ENCODE measurements at places on chromosomes 2 and 18.
A peak's percentile ranks its signal among the peaks of the same experiment; 100 is the strongest.

DNA sequence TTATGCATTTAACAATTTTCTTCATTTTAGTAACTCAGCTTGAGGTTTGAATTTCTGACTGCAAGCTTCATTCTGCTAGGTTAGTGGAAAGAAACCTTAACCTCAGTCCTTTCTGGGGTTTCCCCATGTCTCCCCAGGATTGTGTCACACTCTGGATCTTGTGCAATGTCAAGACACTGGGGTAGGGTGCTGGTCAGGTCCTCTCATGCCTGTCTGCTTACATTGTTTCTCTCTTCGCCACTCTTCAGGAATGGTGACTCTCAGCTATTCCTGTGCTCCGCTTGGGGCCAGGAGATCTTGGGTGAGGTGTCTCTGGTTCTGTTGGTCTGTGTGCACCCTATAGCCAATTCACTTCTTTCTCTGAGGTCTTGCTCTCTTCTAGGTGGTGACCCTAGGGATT is 23.9 kb downstream of the CTLA4 start:
- 0 out of 2 replicates have a peak, but pooled peaks cover 4% of the 10 kb centered on the region for H3K4me1 ChIP-seq
- peaks cover 7% of the 10 kb centered on the region for H3K27me3 ChIP-seq
- peak; percentile 2 for DNase-seq
- no peak overlapping the region for H3K4me3 ChIP-seq
- no peak overlapping the region for H3K27ac ChIP-seq

DNA sequence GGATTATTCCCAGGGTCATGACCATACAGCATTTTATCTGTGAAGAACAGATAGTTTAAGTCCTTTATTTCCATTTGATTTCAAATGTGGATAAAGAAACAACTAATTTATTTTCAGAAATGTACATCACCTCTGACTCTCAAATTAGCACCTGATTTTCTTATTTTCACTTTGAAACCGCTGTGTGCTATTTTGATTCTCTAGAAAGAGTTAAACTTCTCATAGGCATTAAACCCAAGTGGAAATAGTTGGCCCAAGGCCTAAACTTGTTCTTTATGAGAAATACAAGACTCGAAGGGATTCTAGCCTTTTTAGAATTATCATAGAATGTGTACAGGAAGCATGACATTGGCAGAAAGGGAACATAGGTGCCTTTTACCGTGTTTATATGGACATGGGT is 41.5 kb upstream of the LTBP1 start:
- no peak overlapping the region for H3K4me3 ChIP-seq
- no peak for DNase-seq
- H3K4me1 ChIP-seq = peaks cover 12% of the 10 kb centered on the region
- H3K36me3 ChIP-seq = no peaks in the 10 kb centered on the region
- no peak overlapping the region for H3K27ac ChIP-seq
- peaks cover 11% of the 10 kb centered on the region for H3K27me3 ChIP-seq

DNA sequence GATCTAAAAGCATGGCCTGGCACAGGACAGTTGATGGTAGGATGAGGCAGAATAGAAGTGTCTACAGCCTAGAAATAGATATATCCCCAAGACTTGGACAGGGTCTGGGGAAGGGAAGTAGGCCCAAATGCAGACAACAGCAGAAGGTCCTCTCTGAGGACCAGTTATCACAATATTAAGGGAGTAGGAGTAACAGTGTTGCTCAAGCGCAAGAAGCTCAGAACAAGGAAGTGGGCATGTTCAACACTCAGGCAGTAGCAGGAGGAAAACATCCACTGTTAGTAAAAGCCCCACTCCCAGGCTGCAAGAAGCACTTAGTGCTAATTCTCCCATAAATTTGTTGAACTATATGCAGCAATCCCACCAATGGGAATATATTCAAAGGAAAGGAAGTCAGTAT is 314.7 kb downstream of the METTL4 start:
- H3K4me3 ChIP-seq = no peak overlapping the region
- H3K27me3 ChIP-seq = no peaks in the 10 kb centered on the region
- no peak for DNase-seq
- H3K4me1 ChIP-seq = peaks cover 24% of the 10 kb centered on the region
- no peak overlapping the region for H3K27ac ChIP-seq
- H3K36me3 ChIP-seq = no peaks in the 10 kb centered on the region

DNA sequence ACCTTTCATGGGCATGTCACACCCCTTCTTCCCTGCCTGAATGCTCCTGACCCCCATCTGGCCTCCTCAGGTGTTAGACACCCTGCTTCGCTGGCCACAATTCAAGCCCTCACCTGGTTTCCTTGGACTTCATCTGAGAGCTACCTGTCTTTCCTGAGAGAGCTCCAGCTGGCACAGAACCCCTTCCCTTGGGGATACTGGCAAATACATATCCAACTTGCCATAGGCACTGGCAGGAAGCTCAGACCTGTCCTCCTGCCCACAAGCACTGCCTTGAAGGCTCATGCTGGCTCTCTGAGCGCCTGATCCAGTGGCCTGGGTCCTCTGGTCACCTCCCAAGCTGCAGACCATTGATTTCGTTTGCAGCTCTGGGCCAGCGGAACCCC is 74.1 kb upstream of the MAP4K3 start:
- H3K27me3 ChIP-seq = no peaks in the 10 kb centered on the region
- H3K4me1 ChIP-seq = peaks cover 82% of the 10 kb centered on the region
- no peak overlapping the region for H3K4me3 ChIP-seq
- no peak for DNase-seq

DNA sequence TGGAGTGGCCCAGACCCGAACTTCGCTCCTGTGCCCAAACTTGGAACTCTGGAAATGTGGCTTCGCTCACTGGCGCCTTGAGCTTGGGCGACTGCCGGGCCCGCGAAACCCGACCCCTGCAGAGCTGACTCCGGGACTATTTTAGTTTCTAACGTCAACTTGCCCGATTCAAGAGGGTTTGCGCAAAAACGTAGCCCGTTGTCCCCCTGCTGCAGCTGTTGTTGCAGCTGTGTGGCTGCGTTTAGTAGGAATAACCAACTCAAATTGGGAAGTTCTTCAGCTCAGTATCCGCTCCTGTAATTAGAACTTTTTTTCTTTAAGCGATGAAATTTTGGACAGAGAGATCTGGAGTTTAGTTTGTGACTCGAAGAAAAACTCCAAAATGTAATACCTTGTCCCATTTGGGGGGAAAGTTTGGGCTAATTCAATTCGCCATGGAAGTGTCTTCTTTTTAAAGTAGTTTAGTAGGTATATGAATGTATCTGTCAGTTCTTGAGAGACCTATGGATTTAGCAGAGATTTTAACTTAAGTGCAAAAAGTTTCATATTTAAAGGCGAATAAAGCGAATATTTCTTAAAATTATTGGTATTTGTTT is 559 bp downstream of the MYL12A start:
- peak overlapping the region; percentile 99 for H3K27ac ChIP-seq
- H3K4me1 ChIP-seq = peaks cover 62% of the 10 kb centered on the region
- H3K36me3 ChIP-seq = peaks cover 34% of the 10 kb centered on the region
- H3K27me3 ChIP-seq = peaks cover 7% of the 10 kb centered on the region
- DNase-seq = no peak

GRCh38 chr18:34704074-34704473 is 6.0 kb upstream of the DTNA start:
- H3K27me3 ChIP-seq = no peaks in the 10 kb centered on the region
- DNase-seq = no peak
- peaks cover 22% of the 10 kb centered on the region for H3K4me1 ChIP-seq
- H3K4me3 ChIP-seq = no peak overlapping the region

GRCh38 chr2:191552066-191552465 is 125.9 kb upstream of the NABP1 start:
- no peak overlapping the region for H3K27ac ChIP-seq
- H3K36me3 ChIP-seq = no peaks in the 10 kb centered on the region
- DNase-seq = no peak
- H3K27me3 ChIP-seq = peaks cover 3% of the 10 kb centered on the region

DNA sequence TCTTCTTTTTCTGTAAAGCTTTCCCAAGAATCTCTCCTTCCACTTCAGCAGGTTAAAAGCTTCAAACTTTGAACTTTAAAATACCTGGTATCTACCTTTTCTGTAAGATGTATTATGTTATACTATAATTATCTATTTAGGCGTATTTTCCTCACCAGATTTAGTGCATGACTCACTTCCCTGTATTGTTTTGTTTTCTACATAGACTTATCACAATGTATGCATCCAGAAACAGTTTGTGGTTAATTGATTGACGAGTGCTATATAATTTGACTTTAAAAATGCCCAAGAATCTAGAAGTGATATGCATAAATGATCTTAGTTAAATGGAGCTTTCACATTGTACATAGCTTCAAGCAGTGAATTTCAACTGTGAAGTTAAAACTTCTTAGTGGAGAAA is 473.9 kb upstream of the CDH2 start:
- DNase-seq = no peak
- H3K27ac ChIP-seq = no peak overlapping the region
- no peaks in the 10 kb centered on the region for H3K27me3 ChIP-seq
- 0 out of 2 replicates have a peak, but pooled peaks cover 9% of the 10 kb centered on the region for H3K36me3 ChIP-seq

DNA sequence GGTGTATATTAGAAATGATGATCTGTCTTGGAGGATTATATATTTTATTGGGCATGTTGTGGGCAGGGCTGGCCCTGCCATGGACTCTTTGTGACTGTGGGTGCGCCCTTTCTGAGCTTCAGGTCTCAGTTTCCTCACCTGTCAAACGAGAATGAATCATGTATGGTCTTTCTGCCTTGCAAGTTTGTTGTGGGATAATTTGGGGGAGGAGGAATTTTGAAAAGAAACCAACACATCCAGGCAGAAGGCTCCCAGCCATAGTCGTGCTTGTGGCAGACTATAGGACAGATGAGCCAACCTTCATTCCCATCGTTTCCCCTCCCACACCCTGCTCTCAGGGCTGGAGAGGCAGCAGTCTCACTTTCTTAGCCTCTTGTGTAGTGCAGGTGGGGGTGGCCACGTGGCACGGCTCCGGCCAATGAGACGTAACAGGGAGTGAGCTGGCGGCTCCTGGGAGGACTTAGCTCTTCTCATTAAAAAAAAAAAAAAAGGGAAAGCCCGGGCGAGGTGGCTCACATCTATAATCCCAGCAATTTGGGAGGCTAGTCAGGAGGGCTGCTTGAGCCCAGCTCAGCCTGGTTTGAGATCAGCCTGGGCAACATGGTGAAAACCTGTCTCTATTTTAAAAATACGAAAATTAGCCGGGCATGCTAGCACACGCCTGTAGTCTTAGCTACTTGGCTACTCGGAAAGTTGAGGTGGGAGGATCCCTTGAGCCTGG is 63.1 kb downstream of the RHOB start:
- H3K4me1 ChIP-seq = peaks cover 54% of the 10 kb centered on the region
- peaks cover 5% of the 10 kb centered on the region for H3K27me3 ChIP-seq
- H3K36me3 ChIP-seq = no peaks in the 10 kb centered on the region
- H3K27ac ChIP-seq = no peak overlapping the region
- H3K4me3 ChIP-seq = no peak overlapping the region
- no peak for DNase-seq

Measured in HFFc6 (cell line).